NCI-H748 treated with DMSO at 0.1 percent for 48 hours (cell line): ENCODE measurements at places on chromosomes 11 and 22.

GRCh38 chr22:47808886-47809620, 1046.6 kb downstream of the TBC1D22A start:
- no peak for DNase-seq

GRCh38 chr11:13944911-13945425, 17.6 kb upstream of the SPON1 start:
- no peak for DNase-seq

GRCh38 chr11:128731041-128731663, 37.3 kb downstream of the FLI1 start:
- no peak for DNase-seq

DNA sequence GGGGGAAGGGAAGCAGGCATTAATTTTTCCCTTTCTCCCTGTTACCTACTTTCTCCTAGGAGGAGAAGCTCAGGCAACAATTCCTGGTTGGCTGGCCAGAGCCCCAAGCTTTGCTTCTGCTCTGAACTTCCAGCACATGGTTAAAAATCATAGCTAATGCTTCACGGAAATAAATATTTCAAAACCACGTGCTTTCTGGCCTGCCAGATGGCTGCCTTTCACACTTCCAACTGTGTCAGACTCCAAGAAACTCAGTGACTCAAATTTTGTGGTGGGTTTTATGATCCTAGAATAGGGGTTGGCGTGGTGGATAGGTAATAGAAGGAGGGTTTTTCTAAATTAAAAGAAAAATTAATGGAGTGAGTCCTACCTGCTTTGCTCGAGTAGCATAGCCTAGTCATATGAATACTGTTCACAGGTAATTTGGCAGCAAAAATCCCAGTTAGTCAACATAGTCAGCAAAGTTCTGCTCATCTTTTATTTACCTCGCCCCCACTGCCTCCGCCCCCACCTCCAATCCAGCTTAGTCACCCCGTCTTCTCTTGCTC, 58.6 kb downstream of the SC5D start:
- DNase-seq, result no peak

GRCh38 chr11:27187848-27188621, 147.4 kb downstream of the BBOX1 start:
- no peak for DNase-seq

- no peak for DNase-seq
These were observed 4.9 kb downstream of the PLEKHB1 start for GRCh38 chr11:73651252-73651651.

DNA sequence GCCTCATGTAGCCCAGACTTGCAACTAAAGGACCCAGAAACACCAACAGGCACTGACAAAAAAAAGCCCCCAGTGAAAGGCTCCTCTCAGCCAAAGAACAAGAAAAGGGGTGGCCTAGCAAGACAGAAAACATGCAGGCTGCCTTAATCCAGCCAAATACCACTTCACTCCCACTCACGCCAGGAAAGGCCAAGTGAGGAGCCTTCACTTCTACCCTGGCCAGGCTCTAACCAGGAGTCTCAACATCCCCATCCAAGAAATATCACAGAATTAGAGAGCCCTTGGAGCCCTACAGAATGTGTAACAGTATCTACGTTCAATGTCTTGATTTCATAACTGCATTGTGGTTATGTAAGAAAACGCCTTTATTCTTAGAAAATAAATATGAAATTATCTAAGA, 149.0 kb downstream of the APOL5 start:
- no peak for DNase-seq

GRCh38 chr11:88421530-88421929, 84.0 kb upstream of the CTSC start:
- DNase-seq, result no peak

GRCh38 chr22:50537765-50538164, 7.9 kb upstream of the KLHDC7B start:
- DNase-seq, result no peak

DNA sequence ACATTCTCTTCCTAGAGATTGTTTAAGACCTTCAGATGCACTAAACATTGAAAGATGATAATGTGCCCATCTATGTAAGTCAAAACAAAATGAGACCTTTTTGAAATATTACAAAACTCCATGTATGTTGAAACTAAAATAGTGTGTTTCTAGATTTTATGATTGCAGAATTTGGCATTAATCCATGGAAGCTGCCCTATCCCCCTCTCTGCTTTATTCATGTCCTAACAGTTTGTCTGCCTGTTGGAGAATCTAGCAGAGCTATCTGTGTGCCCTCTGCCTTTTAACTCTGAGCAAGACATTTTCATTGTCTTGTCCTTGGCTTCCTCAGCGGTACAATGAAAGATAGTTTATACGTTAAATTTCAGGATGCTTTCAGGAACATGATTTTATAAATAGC, 105.5 kb downstream of the FAT3 start:
- DNase-seq, result no peak

DNA sequence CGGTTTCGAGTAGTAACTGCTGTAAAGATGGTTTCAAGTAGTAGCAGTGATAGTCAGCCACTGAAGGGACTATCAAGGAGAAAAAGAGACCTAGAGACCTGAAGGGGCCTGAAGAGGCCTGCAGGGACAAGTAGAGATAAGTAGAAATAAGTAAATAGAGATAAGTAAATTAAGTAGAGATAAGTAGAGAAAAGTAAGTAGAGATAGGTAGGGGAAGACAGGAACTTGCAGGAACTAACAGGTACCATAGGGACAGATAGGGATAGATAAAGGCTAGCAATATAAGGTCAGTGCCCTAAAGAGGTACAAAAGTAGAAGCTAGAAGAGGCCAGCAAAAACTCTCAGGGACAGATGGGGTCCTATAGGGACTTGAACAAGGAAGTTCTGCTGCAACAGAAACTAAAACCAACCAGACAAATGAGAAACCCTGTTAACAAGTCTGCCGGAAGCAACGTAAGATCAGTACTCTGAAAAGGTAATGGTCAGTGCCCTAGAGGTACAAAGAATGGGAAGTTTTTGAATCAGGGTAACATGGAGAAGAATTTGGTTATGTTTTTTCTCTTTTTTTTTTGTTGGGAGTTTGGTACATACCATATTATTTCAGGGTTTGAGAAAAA, 9.6 kb upstream of the SC5D start:
- no peak for DNase-seq

DNA sequence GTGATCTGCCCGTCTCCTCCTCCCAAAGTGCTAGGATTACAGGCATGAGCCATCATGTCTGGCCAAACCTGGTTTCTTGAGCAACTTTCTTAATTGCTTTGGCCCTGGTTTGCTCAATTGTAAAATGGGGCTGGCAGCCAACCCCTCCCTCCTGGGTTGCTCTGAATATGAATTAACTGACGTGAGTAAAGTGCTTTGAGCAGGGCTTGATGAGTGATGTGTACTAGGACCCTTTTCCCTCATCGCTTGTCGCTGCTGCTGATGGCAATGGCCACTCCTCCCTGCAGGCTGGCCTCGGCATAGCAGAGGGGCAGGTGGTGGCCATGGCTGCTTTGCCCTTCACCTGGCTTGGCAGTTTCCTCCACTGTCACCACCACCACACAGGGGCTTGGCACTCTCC, 41.5 kb downstream of the RNF141 start:
- DNase-seq, result no peak

GRCh38 chr11:94749369-94749768, 18.8 kb upstream of the AMOTL1 start:
- DNase-seq, result no peak

DNA sequence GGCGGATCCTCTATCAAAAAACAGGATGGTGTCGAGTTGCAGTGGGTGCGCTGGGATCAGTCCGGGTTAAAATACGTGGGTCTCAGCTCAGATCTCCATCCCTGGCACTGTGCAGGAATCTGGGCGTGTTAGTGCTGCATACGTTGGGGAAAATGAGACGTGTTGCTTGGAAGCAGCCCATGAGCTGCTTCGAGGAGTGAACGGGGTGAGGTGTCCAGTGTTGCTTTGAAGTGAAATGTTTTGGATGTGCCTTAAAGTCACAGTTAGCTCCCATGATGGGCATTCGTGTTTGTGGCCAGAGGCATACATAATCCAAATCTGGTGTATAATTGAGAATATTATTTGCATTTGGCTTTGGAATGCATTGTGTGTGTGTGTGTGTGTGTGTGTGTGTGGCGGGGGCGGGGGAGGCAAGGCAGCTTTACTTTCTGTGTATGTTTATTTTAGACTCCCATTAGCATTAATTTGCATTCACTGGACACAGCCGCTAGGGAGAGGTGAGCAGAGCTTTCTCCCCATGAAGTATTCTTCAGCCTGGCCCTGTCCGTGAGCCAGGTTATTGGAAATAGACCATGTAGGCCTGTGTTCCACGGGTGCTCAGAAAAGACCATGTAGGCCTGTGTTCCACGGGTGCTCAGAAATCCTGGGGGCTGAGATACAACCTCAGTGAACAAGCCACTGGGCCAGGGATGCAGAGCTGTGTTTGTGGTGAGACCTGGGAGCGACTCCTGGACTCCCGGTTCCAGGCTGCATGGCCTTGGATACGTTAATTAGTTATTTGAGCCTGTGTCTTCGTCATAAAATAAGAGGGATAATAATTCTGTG, 134.6 kb downstream of the ST3GAL4 start:
- DNase-seq, result no peak

GRCh38 chr11:117096201-117096991, 1.8 kb downstream of the SIK3 start:
- no peak for DNase-seq

DNA sequence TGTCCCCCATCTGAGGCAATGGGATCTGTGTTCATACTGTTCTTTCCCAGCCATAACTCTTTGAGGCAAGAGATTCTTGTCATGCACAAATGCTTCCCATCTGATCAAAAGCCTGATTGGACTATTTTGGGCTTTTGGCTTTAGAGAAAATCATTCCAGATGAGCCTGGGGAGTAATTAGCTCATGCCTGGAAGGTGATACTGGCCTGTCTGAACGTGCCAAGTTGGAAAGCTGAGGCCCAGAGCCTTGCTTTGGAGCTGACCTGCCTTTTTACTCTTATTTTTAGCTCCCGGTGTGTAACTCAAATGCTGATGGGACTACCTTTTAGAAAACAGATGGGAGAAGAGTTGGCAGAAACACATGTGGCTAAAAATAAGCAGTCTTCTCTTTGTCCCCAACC, 105.0 kb downstream of the DBX1 start:
- DNase-seq, result no peak

DNA sequence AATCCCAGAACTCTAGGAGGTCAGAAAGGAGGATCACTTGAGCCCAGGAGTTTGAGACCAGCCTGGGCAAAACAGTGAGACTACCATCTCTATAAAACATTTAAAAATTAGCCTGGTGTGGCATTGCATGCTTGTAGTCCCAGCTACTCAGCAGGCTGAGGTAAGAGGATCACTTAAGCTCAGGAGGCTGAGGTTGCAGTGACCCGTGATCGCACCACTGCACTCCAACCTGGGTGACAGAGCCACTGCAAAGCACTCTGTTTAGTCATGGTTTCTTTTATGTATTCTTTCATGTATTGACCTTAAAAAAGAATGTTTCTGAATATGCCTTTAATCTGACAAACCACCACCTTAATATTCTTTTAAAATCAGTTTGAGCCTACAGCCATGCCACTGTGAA, 52.2 kb downstream of the BIRC2 start:
- DNase-seq, result no peak

GRCh38 chr11:27612932-27613880, 87.0 kb downstream of the BDNF start:
- no peak for DNase-seq

DNA sequence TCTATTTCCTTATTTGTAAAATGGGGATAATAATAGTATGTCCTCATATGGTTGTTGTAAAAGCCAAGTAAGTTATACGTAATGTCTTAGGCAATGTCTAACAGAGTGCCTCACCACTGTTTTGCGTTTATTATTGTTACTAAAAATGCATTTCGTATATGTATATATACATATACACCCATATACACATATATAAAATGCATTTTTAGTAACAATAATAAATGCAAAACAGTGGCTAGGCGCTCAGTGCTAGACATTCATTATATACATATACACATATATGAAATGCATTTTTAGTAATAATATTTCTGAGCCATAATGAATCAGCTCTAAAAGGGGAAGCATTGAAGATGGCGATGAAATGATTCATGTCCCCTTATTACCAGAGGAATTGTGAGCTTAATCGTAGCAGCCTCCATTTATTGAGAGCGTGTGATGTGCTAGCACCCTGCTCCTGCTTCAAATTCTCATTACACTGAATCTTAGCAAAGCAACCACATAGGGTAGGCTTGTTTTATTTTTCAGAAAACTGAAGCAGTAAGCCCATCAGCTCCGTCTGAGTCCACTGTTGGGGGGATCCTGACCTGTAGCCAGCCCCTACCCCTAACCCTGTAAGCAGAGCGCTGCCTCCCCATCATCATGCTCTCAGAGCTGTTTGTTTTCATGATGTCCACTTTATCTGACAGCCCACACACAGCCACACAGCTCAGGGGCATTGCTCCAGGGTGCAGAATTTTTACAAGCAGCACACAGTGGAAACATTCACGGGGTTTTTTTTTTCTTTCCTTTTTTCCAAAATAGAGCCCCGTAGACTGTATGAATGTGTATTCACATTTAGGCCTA, 97.1 kb upstream of the NAV2 start:
- no peak for DNase-seq

DNA sequence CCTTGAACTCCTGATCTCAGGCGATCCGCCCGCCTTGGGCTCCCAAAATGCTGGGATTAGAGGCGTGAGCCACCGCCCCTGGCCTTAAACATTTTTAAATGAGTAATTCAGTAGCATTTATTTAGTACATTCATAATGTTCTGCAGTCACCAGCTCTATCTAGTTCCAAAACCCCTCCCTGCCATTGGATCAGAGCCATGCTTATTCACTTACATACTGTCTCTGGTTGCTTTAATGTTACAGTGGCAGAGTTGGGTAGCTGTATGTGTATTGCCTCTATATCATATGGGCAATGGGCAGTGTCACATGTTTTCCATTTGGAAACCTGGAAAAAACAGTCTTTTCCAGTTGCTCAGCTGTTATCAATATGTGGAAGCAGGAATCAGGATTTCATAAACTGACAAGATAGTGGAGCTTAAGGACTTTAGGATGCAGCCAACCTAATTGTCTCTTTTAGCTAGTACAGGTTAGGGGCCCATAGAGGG, 10.5 kb downstream of the COA4 start:
- DNase-seq, result no peak

DNA sequence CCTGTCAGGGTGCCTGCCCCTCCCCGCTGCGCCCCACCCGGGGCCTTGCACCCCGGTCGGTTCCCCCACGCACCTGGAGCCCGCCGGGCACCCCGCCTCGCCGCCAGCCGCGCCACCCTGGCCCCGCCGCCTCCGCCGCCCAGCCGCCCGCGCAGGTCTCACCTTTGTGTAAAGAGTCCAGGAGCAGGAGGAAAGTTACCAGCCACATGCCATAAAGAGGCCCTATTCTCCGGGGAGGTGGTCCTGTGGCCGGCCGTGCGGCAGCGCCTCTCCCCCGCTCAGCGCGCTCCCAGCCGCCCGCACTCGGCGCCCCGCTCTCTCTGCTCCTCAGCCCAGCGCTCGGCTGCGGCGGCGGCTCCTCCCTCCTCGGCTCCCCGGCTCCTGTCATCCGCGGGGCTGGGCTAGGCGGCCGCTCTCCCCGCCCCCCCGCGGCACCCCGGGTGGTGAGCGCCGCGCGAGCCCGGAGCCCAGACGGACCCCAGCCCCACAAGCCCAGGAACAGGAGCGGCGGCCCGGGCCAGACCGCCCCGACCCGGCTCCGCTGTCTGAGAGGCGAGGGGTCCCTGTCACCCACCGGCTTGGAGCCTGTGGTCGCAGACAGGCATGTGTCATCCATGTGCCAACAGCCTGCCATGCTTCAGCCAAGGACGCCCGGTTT, at the start of gene DSCAML1:
DSCAML1 (minus strand) TSS at position 345 of the 658 bp plus-strand sequence; CDS start at position 208, 137 bp downstream.
- DNase-seq, result no peak

- DNase-seq, result no peak
These were observed 33.6 kb upstream of the MMP7 start for GRCh38 chr11:102564110-102564509.

- DNase-seq, result no peak
These were observed 134.4 kb downstream of the CSNK2A3 start for GRCh38 chr11:11218629-11218986.

GRCh38 chr11:59753650-59754493, 1.3 kb upstream of the STX3 start:
- peak; percentile 77 for DNase-seq
